ENCODE measurements at places on chromosomes 6 and 20.

DNA sequence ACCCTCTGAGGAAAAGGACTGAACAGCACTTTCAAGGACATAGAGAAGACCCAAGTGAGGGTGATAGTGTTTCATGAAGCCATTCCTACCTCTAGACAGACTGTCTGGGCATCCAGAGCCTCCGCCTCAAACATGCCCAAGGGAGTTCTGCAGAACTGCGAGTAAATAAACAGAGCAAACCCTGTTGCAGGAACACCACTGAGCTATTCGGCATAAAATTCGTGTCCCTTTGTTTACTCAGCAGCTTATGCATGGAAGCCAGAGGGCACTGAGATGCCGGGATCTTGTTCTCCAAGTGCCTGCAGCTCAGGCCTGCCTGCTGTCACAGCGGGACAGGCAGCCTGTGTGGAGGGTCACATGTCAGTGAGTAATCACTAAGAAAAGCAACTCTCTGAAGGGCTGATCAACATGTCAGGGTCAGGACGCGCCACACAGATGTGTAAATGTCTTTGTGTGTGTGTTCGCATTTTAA lies 164.9 kb upstream of the HEY2 start:
- DNase-seq = no peak

DNA sequence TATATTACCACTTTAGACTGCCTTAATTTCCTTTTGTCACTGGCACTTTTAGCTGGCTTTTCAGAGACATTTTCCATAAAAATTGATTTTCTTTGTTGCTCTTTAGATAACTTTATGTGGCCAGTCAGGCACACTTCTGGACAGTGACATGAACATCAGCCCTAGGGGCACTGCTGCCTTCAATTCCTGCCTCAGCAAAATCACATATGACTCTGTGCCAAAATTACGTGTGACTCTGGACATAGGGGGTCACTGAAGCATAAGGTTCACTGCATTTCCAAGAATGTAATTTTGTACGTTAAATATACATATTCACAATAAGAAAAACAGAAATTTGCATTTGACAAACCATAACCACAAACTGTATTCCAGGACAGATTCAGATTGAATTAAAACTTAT lies 66.5 kb downstream of the ESF1 start:
- DNase-seq = no peak

DNA sequence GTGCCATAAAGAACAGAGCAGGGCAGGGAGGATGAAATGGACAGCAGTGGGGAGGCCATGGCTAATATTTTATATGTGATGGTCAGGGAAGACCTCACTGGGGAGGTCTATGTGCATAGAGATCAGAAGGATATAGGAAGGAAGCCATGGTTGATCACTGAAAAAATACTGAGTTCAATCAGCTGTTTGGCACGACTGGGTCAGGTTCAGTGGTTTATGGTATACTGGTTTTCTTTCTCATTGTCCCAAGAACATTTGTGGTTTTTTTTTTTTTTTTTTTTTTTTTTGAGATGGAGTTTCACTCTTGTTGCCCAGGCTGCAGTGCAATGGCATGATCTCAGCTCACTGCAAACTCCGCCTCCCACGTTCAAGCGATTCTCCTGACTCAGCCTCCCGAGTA lies 78.3 kb upstream of the TIAM2 start:
- DNase-seq = no peak

- no peak for DNase-seq
These were observed 299.7 kb downstream of the PLCB1 start for GRCh38 chr20:8431538-8432434.

DNA sequence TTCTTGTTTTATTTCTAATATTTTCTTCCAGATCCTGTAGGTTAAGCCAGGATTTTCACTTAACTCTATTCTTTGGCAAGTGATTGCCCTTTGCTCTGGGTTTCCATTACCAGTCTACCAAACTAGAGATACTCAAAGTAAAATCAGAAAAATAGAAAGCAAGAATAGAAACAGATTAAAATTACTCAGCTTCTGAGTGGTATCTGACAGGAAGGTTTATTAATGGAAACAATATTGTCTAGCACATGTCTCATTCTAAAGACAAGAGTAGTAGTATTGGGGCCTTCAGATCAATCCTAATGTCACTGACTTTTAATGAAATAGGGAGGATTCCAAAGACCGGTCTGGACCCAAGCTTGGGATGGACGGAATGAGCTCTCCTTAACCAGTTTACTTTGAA lies 72.3 kb downstream of the SIM1 start:
- DNase-seq = no peak

DNA sequence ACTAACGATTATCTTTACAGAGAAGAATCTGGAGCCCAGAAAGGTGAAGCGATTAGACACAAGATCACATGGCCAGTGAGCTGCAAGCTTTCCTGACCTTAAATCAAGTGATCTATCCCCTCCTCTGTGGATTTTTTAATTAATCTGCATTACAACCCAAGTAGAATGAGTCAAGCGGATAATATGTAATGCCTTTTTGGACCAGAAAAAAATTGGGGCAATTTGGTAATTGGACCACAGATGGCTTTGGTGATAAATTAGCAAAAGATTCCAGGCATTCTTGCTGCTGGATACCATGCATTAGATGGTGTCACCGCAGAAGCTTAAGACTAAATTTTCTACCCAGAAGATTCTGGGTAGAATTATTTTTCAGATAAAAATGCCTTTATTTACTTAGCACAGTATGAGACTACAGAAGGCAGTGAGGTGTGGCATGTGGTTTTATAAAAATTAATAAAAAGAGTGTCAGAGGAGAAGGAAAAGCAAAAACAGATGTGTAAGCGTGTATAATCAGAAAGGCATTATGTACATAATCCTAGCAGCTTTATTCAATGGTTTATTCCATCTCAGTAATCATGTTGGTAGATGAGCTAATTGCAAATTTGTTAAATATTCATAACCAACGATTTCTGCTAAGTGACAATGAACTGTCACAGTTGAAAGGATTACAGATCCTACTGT lies 53.9 kb upstream of the PCSK2 start:
- no peak for DNase-seq

DNA sequence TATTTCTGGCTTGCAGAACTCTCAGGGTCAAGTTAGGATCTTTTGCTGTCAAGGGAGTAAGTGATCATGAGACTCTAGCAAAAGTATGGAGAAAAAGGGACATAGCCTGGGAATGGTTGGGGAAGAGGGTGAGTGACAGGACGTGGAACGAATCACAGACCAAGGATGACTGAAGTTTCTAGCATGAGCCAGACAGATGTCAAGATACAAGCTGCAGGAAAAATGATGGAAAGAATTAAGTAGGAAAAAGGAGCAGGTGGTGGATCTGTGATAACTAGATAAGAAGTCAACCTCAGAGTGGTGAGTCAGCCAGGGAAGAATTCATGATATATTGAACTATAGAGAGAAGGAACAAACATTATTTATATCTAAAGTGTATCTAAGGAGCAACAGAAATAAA lies 159.8 kb upstream of the SYNDIG1 start:
- DNase-seq = no peak

DNA sequence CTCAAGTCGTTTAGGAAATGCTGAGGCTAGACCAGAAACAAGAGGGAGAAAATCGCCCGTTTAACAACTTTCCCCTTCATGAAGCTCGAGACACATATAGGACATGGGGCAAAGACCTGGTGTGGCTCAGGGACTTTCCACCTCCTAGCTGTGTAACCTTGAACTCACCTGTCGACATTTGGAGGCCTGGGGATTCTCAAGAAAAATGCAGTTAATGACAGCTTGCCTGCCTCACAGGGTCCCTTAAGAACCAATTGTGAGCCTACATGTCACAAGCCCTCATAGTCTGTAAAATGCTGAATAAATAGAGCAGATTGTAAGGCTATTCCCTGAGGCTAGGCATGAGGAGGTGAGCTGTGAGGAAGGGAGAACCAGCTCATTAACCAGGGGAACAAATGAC lies 35.1 kb downstream of the MGME1 start:
- DNase-seq = no peak

- no peak for DNase-seq
These were observed 2.7 kb downstream of the TOX2 start for GRCh38 chr20:43917380-43917779.

GRCh38 chr6:8335381-8335780 lies 100.0 kb downstream of the SLC35B3 start:
- DNase-seq = no peak

DNA sequence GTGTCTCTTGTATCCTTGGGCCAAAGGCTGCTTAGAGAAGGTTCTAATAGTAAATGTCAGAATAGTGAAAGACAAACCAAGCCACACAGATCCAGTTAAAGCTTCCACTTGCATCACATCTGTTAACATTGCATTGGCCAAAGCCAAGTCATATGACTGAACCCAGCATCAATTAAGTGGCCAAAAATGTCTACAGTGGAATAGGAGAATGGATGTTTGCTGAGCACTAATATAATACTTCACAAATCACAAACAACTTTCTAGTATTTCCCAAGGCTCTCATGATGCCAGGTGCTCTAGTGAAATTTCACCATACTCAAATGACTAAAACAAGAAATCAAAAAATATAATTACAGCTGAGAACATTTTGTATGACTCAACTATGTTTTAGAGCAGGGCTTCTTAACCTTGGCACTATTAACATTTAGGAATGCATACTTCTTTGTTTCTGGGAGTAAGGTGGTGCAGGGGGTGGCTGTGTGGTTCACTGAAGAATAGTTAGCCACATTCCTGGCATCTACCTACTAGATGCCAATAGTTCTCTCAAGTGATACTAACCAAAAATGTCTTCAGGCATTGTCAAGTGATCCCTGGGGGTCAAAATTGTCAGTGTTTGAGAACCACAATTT lies 148.0 kb upstream of the SPTLC3 start:
- no peak for DNase-seq

- DNase-seq = no peak
These were observed 247.8 kb downstream of the FNDC1 start for GRCh38 chr6:159416891-159417560.

DNA sequence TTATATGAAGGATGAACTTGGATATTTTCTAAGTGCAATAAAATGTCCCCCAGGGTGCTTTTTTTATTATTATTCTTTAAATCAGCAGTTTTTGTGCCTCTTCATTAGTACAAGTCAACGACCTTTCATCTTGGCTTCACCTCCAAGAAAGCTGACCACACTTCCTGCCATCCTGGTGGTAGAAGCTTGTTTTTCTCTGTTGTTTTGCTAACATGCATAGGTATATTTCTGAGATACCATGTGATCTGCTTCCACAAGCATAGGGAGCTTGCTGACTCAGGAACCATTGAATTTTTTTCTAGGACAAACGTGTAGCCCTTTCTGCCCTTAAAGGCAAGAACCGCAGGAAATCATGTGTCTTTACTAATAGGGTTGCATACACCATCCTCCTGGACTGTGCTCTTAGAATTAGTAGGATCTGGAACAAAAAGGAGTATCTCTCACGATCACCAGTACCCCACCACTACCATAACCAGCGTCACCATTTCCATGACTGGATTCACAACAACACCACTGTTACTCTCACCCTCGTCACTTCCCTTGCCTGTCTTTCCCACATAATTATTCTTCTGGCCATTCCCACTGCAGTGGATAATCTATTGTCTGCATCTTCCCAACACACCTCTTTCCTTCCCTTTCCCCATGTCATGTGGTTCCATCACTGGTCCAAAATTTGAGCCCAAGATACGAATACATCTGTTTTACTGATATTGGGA lies 207.1 kb downstream of the MAFB start:
- DNase-seq = no peak

- DNase-seq = no peak
These were observed 4.5 kb upstream of the DDR1 start for GRCh38 chr6:30879684-30880427.

DNA sequence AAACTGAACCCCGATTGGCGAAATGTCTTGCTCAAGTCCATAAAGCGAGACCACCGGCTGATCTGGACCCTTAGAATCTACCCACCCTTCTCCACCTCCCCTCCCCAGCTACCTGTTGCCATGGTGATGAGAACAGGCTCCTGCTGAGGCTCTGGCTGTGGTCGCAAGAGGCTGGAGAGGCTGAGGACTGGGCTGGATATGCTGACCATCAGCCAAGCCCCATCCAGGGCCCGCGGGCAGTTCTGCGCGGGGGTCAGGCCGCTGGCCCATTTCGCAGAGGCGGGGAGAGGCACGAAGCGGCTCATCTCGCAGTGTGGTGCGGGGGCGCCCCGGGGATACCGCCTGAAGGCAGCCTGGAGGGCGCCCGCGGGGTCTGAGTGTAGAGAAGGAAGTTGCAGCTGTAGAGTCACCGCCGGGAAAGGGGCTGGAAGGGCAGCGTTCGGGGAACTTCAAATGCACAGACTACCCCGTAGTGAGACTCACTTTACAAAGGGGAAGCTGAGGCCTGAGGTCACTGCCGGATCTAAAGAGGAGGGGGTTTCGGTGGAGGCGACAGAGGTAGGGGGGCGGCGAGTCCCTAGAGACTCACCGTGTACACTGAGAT lies 671 bp downstream of the TAPBP start:
- no peak for DNase-seq

GRCh38 chr6:159180001-159180400 lies 10.8 kb downstream of the FNDC1 start:
- no peak for DNase-seq

GRCh38 chr20:46264391-46265266 lies 43.7 kb downstream of the CDH22 start:
- no peak for DNase-seq

- DNase-seq = no peak
These were observed 211.9 kb downstream of the OR2B2 start for GRCh38 chr6:27700337-27700736.

Data from stimulated activated CD8-positive, alpha-beta memory T cell treated with anti-CD3 and anti-CD28 coated beads, Interleukin-7, amount 100 ng/mL, for 1 hour (primary cell).